ENCODE measurements at places on chromosomes 1 and 21.

GRCh38 chr1:94265906-94266305 is 28.5 kb upstream of the ARHGAP29 start:
- DNase-seq = no peak

DNA sequence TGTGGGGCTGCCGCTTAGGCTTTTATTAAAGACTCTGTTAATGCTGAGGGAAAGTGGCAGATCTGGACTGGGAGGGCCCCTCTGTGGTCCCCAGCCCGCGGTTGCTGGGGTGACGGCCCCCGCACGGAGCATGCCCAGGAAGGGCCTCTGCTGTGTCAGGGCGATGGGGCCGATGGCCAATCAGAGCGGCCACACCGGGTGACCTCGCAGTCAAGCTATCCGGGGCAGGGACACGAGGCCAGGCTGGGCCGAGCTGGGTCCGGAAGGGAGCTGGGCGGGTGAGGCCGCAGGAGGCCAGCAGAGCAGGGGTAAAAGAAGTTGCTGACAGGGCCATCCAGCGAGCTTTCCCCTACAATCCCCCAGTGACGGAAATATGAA is 145.1 kb downstream of the CASZ1 start:
- DNase-seq = no peak

DNA sequence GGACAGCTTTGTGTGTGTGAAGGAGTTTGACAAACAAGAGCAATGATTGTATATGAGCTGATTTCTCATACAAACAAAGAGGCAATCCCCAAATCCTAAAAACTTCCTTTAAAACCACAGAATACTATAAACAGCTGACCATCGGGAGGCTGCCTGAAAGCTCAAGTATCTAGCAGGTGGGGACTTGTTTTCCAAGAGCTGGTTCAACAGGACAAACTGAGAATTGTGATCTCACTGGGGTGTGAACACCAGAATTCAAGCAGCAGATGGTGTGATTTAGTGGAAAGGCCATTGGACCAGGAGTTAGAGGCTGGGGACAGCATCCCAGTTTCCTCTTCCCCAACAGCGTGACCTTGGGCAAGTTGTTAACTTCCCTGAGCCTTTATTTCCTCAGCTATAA is 13.9 kb downstream of the LMX1A start:
- no peak for DNase-seq

- DNase-seq = no peak
Measured at GRCh38 chr1:230230273-230230672, 163.2 kb downstream of the GALNT2 start.

DNA sequence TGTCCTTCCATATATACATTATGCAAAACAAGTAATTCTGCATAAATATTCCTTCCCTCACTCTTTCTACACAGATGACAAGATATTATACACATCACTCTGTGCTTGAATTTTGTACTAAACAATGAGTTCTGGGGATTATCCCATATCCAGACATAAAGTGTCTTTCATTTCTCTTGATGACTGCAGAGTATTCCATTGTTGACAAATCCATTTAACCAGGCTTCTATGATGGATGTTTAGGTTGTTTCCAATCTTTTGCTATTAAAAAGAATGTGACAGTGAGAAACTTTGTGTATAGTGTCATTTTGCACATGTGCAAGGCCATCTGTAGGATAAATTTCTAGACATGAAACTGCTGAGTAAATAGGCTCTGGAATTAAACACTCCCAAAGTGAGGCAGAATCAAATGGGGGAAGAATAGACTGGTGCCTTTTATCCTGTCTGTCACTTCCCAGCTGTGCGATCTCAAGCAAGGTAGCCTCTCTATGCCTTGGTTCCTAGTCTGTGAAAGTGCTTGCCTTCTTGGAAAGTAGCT is 29.9 kb upstream of the ATP2B4 start:
- no peak for DNase-seq

- no peak for DNase-seq
Measured at GRCh38 chr1:157288492-157288891, 150.3 kb upstream of the ETV3 start.

- DNase-seq = no peak
Measured at GRCh38 chr1:9680091-9680490, 28.6 kb downstream of the PIK3CD start.

- DNase-seq = no peak
Measured at GRCh38 chr1:20469406-20470076, 16.5 kb downstream of the CAMK2N1 start.

DNA sequence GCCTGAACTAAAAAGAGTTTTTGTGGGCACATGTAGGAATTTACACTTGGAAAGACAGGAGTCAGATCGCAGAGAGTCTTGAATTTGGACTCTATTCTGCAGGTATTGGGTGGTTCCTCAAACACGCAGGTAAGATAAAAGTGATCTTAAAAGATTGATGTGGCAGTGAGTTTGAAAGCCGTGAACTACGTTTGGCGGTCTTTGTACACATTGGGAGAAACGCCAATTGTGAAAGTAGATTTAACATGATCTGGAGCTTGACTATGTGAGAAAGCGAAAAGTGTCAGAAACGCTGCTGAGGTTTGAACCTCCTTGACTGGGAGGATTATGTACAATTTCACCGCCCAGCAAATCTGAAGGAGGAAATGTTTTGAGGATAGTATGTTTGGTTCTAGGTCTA is 1.5 kb upstream of the PPP2R5A start:
- no peak for DNase-seq

- DNase-seq = no peak
Measured at GRCh38 chr1:117146072-117146471, 24.5 kb upstream of the TRIM45 start.

All from skeletal muscle cell (primary cell).